ENCODE measurements at places on chromosomes 11 and 22.

- peak; percentile 61 for DNase-seq
These were observed 197.2 kb upstream of the PITPNB start for GRCh38 chr22:28116219-28116673.

DNA sequence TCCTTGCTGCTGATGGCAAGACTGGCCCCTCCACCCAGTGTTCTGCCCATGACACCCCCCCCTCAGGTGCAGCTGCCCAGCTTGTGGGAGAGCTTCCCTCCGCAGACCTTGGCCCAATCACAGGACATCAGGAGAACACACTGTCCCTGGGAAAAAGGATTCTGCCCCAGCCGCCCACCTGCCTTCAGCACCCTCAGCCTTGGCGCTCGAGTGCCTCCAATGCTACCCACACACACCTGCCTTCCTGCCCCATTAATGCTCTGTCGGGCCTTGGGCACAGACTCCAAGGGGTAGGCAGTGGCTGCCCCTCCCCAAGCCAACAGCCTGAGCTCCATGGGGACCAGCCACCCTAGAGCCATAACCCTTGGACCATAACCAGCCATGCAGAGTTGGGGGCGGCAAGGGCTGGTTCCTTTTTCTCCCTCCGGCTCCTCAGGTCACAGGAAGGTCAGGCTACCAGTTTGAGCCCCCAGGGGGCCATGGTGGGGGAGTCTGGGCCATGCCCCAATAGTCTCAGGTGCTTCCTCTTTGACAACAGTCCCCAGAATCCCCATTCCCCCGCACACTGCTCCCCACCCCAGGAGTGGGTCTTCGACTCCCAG is 1.3 kb upstream of the ZNF70 start:
- no peak for DNase-seq

DNA sequence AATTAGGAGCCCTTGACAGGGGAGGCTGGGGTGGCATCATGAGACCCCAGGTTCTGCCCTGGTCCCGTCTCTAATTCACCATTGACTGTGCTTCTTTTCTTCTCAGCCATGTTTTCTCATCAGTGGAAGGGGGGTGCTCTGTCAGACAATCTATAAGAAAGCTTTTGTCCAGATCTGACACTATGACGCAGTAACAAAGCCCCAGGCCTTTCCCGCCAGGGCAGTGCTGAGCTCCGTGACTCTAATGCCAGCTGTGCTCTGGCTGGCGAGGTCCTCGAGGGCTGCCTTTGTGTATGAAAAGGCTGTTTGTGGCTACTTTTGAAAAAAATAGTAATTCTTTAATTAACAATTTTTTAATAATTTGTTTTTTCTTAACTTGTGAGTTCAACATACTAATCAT is 3.2 kb downstream of the CD6 start:
- DNase-seq, result no peak

GRCh38 chr11:33377412-33378370 is 120.5 kb downstream of the HIPK3 start:
- DNase-seq, result no peak

GRCh38 chr11:68142441-68143309 is 21.5 kb upstream of the CHKA start:
- no peak for DNase-seq

DNA sequence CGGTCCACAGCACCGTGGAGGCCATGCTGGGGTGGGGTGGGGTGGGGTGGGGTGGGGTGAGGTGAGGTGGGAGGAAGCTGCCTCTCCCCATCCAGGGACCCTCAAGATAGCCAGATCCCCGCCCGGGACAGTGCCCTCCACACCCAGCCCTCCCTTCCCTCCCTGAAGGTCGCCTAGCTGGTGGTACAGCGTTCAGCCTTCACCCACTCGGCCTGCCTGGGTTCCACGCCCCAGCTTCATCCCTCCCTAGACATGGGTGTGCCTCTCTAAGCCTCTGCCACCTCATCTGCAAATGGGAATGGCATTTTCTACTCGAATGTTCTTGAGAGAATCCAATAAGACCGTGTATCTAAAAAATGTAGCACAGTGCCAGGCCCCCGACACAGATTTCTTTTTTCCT is 17.8 kb downstream of the KCTD17 start:
- no peak for DNase-seq

DNA sequence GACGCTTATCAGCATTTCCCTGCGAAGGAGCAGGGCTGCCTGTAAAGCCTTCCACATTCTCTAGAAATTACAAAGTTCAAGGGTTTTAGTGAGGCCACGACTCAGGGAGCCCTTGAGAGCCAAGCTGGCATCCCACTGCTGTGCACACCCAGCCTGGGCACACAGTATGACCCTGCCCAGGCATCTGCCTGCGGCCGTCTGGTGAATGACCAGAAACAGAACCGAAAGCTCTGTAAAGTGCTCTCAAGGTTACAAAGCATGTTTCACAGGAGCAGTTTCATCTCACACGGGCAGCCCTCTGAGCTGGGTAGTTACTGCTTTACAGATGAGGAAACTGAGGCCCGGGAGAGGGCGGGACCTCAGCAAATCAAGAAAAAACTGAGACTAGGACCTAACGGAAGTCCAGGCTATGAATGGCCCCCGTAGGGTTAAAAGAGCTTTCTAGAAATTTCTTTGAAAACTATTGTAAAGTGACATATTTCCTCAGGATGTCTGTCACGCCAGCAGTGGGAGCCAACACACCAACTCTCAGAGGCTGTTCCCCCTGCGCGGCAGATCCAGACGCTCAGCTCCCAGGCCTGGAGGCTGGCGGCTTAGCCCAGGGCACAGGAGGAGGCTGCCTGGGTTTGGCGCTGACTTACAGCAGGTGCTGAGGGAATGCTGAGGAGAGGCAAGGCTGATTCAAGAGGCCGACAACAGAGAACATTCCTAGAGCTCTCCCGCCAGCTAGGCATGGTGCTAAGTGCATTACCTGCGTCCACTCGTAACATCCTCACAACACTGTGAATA is 7.7 kb upstream of the TCF20 start:
- DNase-seq, result no peak

DNA sequence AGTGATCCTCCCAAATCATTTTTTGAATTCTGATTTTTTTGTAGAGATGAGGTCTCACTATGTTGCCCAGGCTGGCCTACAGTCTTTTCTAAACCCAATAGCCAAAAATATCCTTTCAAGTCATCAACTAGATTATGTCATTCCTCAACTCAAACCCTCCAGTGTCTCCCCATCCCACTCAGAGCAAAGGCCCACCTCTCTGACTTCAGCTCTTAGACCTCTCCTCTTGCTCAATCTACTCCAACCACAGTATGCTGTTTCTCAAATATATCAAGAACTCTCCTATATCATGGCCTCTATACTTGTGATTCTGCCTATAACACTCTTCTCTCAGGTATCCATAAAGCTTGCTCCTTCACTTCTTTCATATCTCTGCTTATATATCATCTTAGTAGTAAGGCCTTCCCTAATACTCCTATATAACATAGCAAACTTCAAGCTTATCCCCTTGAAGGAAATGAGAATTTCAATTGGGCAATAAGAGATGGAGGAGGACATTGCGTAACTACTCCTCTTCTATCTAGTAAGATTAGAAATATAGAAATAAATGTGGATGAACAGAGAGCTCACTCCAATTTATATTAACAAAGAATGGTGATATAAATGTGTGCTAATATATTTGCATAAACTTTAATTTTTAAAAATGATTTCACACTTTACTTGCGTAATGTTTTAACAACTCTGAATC is 24.5 kb downstream of the DLG2 start:
- no peak for DNase-seq

DNA sequence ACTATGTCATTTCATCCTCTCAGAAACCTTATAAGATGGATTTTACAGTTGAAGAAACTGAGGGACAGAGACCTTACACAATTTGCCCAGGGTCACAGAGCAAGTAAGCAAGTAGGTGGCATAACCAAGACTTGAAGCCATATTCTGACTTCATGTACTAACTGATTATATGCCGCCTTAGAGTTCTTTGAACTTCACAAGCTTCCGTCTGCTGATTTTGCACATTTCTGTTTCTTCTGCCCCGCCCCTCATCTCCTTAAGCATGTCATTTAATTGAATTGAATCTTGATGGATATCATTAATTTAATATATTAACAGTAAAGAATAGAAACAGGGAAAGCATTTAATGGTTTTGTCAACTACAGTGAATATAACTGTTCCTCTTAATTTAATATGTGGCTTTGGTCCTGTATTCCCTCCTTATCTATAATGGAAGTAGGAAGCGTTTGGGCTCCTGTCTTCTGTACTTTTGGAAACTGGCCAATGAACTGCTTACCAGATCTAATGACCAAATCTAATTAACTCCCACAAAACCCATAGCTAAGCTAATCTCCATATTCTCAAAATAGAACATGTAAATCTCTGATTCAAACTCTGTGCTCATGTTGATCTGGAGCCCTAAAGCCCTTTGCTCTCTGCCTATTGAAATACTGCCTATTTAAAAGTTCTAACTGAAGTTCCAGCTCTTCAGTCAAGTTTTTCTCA is 30.4 kb downstream of the SIK2 start:
- no peak for DNase-seq

DNA sequence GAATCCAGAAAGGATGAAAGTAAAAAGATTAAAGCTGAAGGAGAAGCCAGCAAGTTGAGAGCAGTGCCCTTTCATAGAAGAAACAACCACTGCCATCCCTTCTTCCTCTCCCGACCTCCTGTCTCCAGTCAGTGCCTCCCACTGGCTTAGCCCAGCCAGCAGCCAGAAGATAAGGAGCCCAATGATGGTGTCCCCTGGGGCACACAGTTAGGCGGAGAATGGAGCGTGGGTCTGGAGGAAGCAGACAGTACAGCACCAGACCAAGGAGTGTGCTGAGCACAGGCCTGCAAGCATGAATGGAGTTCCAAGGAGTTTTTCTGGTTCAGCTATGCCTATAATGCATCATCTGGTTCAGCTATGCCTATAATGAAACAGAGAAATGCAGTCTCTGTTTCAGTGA is 54.3 kb upstream of the TNRC6B start:
- no peak for DNase-seq

DNA sequence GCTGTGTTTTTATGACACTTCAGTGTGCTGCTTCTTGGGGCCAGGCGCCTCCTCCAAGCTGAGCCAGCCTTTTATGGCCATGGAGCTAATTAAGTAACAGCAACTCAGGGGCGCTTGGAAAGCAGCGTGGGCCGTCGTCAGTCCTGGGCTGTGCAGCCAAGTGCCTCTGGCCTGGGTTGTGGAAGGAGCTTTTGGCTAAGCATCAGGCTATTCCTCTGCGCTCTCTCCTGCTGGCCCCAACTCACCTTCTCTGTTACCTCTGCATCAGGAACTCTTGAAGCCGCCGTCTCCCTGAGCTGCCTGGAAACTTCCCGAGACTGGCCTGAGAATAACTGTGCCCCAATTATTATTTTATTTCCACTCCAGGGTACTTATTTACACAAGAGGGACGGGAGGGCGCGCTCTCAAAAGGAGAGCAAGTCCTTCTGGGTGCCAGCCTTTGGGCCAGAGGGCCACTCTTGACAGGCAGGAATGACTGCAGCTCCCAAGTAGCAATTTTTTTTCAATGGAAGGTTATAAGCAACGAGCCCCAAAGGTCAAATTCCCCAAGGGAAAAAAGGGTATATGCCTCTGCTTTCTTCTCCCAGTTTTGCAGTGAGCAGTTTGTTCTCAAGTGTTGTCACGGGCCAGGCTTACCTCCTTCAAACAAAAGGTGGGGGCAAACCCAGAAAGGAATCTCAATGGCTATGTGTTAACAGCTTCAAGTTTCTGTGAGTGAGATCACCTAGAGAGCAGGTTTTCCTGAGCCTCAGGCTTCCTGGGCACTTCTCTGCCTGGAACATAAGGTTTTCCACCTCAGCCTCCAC is 38.5 kb upstream of the NAV2 start:
- no peak for DNase-seq
